ENCODE measurements at places on chromosomes 4 and X.

DNA sequence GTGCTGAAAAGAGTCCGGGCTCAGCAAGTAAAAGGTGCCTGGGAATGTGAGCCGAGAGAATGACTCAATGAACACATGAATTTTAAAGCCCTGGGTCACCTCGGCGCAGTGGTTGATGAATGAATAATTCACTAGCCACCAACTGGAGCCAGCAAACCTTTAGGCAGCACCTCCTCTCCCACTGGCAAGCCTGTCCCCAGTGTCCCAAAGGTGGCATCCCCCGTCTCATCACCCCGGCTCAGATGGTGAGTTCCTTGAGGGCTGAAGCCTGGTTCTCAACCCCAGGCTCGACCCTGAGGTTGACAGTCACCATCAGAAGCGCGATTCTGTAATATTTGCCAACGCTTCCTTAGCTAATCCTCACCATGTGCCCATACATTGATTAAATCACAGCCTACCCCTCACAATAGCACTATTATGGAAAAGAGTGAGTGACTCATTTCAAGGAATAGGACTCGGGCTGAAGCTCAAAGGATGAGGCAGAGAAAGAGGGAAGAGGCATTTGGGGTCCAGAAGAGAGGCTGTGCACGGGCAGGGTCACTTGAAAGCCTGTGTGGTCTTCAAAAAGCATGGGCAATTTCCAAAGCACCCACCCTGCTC lies 2.7 kb upstream of the CCNQ start:
- DNase-seq, result no peak

GRCh38 chr4:2507855-2508254 lies 28.6 kb upstream of the FAM193A start:
- no peak for DNase-seq

DNA sequence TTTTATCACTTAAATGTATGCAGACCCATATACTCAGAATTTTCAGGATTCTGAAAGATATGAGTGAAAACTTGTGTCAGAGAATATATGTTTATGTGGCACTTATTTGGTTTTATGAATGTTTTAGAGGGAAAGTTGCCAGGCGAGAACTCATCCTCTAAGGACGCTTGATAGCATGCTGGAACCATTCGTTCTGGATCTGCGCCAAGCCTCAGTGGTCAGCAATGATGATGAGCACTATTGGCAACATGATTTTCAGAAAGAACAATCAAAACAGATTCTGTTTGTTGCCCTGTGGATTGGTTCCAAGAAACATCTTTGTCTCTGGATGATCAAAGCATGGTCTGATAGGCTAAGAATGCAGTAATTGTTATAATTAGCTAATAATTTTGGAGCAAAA lies 32.1 kb upstream of the RAPGEF2 start:
- DNase-seq, result no peak

DNA sequence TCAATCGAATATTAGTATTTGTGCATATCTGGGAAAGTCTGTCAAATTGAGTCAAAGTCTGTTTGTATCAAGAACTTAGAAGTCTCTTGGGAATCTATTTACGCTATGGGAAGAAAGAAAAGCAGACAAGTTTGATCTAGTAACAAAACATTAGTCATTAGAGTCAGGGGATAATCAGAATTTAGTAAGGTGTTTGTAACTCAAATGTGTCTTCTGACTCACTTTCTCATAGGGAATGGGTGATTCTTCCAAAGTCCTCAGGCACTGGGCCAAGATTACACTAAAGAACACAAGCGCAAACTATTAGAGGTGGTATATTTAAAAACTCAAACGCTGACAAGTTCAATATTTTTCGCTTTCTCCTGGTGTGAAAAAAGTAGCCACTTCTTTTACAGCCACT lies 926.5 kb downstream of the PDHA2 start:
- DNase-seq, result no peak

- DNase-seq, result no peak
Observed at GRCh38 chr4:6893449-6894085, 16.1 kb upstream of the TBC1D14 start.

DNA sequence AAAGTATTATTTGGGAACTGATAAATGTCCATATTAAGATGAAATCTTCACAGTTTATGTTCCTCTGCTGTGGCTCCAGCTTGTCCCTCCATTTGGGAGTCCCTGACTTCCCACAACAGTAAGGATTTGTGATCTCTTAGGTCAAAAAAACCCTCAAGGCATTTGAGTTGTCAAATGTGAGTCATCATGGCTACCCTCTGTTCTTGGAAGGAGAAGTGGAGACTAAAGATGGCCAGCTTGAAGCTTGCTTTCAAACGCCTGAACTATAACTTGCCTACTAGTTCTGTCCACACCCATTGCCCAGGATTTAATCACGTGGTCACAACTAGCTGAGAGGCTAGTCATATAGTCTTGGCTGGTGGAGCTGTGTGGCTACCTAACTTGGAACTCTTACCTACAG lies 107.8 kb downstream of the CCNG2 start:
- DNase-seq, result no peak

- no peak for DNase-seq
Observed at GRCh38 chrX:133661962-133662839, 246.9 kb upstream of the GPC4 start.

DNA sequence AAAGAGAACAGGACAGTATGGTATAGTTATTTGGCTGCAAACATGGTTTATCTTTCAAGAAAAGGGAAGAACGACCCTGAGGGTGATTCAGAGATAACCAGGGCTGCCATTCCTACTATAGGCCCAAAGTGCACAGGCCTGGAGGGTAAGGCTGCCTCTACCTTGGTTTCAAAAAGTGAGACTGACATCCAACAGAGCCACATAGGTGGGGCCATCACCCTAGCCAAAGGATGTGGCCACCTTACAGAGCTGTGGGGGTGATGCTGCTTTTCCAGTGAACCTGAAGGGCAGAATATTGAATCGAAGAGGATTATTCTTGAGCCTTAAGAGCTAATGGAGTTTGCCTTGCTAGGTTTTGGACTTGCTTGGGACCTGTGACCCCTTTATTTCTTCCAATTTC lies 15.7 kb downstream of the SH2D1A start:
- DNase-seq, result no peak

DNA sequence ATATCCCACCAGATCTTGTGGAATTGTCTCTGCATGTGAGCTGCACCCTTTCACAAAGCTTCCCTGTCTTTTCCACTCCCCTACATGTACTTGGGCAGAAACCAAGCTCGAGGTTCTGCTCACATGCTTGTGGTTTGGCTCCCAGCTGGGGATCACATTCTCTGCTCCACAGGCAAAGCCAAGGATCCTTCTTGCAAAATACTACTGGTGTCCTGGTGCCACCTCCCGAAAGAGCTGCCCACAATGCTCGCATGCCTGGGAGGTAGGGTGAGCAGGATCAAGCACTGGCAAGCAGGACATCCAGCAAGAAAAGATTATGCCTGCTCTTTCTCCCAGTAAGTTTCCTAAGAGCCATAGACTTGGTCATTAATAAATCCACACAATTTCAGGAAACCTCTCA lies 45.1 kb upstream of the PPARGC1A start:
- DNase-seq, result no peak

DNA sequence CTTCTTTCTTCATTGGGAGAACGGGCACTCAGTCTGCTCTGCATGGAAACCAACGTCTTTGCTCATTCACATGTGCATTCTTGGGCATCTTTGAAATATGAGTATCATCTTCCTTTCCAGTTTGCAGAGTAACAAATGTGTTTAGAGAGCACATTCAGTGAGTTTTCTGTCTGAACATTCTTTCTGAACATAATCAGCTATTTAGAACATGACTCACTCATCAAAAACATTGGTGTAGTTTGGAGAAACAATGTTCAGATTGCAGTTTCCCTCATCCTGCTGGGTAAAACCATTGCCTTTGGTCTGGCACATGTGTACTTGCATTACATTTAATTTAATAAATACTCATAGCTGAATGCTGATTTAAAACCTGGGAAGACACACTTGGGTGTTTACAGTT lies 81.5 kb upstream of the F9 start:
- no peak for DNase-seq

GRCh38 chrX:87895421-87895820 lies 377.8 kb downstream of the KLHL4 start:
- no peak for DNase-seq

DNA sequence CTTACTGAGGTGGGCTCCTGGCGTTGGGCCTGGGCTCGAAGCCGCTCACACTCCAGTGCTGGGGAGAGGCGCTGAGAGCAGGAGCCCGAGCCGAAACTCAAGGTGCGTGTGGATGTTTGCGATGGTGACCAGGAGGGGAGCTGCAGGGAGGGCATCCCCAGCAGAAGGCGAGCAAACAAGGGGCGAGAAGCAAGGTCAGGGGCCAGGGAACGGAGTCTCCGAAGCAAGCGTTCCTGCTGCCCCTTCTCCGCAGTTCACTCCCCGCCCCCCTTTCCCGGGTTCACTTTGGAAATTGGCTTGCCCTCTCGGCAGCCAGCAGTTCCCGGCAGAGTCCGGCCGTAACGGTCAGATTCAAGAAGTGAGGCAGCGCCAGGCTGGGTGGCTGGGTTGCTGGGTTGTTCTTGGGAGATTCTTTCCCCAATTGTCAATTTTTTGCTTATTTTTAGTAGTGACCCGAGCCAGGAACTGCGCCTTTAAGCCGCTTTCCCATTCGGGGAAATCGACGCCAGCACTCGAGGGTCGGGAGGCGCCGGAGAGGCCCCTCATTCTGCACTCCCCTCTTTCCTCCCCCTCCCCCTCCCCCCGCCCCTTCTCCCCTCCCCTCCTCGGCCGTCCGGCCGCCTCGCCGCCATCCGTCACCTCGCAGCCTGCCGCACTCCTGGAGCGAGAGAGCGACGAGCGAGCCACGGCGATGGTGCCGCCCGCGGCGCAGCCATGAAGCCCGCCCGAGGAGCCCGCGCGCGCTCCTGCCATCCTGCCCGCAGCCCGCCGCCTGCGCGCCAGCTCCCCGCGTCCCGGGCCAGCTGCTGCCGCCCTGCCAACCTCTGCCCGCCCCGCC lies at the start of gene FRMPD3:
FRMPD3 (plus strand) TSS at position 655 of the 838 bp plus-strand sequence. CDS start 76,937 bp downstream, outside the sequence.
- no peak for DNase-seq

- no peak for DNase-seq
Observed at GRCh38 chr4:149409555-149409962, 406.1 kb downstream of the IQCM start.

DNA sequence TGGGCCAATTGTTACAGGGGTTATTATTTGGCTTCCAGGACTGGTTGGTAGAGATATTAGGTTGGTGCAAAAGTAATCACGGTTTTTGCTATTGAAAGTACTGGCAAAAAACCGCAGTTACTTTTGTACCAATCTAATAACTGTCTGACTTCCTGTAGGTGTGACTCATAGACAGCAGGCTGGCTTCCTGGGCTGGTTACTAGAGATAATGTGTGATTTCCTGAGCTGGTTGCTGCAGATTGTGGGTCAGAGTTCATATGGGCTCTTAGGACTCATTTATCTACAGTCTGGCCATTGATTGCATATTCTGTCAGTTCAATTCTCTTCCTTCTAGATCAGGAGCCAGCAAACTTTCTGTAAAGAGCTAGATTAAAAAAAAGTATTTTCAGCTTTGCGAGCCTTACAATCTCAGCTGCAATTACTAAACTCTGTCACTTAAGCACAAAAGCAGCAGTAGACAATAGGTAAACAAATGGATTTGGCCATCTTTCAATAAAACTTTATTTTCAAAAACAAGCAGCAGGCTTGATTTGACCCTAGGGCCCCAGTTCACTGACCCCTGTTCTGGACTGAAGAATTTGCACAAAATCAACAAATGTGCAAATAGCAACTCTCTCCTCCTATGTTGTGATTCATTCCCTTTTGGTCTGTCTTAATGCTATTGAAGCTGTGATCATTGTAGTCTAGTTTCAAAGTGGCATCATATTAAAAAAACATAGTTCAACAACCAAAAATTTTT lies 50.8 kb upstream of the BOD1L1 start:
- DNase-seq, result no peak

DNA sequence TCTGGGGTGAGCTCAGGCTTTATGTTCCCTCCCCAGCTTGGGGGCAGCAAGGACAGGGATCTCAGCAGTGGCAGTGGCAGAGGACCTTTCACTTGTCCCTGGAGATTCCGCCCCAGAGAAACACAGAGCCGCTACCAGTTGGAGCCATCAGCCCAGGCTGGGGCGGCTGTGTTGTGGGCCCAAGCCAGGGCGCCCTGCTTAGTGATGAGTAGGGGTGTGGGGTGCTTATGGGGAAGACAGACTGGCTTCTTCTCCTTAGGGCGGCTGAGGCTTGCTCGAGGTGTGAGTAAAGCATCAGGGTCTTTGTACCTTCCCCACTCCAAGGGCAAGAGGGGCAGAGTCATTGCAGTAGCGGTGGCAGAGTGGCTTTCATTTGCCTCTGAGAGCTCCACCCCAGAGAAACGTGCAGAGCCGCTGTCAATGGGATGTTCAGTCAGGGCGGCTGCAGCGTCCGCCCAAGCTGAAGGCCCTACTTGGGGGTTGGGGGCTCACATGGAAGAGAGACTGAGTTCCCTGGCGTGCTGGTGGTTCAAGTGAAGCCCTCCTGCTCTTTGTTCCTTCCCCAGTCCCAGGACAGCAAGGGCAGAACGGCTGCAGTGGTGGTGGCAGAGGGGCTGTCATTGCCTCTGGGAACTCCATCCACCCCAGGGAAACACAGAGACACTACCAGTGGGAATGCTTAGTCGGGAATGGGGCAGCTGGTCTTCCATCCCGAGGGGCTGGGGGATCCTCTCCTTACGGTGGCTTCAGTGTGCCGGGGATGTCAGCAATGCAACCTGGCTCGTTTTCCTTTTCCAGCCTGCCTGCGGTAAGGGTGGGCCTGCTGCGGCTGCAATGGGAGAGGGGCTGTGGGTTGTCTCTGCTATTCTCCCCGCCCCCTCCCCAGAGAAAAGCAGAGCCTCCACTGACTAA lies 2142.5 kb upstream of the TENM3 start:
- no peak for DNase-seq

DNA sequence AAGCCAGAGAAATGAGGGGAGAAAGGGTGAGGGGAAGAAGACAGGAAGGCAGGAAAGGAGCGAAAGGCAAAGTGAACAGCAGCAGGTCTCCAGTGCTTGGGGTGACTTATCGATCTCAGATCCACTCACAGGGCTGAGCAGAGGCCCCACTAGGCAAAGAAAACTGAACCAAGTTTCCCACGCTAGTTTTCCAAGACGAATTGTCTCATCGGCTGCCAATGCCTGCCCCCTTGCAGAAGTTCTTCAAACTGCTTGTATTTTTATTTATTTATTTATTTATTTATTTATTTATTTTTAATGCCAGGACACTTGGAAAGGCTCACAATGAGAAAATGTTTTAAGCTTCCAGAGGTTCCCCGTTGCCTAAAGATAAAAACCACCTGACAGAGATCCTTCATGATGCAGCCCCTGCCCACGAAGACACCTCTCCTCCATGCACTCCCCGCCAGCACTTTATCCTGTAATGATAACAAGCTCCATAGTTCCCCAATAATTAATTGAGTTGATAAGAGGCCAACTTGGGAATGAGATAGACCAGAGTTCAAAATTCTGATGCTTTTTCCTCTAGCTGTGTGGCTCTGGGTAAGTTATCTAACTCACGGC lies 43.2 kb downstream of the QDPR start:
- no peak for DNase-seq
